ENCODE measurements at places on chromosomes 13 and 19. TPM values are rescaled to one million over a fixed set of nuclear protein-coding genes. Genes with fewer than 3 reads are reported as not detected.

- no peak for DNase-seq
These were observed 144.2 kb upstream of the ZNF91 start for GRCh38 chr19:23539499-23539898.

DNA sequence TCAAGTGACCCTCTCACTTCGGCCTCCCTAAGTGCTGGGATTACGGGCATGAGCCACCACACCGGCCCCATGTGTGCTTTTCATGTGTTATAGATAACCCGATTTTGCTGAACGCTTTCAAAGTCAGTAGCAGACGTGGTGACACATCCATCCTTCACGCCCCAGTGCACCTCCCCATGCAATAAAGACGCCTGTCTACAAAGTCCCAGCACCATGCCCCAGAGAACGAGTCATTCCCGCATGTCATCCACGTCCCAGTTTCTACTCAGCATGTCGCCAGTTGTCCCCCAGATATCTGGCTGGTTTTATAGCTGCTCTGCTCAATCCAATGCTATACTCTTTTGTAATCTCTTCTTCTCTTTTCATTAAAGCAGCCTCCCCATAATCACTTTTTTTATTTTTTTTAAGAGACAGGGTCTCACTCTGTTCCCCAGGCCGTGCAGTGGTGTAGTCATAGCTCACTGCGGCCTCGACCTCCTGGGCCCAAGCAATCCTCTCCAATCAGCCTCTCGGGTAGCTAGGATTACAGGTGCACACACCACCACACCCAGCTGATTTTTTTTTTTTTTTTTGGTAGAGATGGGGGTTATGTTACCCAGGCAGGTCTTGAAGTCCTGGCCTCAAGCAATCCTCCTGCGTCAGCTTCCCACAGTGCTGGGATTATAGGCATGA, 42.5 kb downstream of the DNM2 start:
- no peak for DNase-seq

- DNase-seq: no peak
These were observed 530 bp downstream of the MAU2 start for GRCh38 chr19:19321141-19321577.

DNA sequence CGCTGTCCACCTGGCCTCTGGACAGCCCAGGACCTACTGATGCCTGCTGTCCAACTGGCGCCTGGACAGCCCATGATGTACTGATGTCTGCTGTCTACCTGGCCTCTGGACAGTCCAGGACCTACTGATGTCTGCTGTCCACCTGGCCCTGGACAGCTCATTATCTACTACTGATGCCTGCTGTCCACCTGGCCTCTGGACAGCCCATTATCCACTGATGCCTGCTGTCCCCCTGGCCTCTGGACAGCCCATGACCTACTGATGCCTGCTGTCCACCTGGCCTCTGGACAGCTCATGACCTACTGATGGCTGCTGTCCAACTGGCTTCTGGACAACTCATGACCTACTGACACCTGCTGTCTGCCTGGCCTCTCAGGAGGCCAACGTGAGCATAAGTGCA, 208.1 kb downstream of the TEX29 start:
- no peak for DNase-seq

DNA sequence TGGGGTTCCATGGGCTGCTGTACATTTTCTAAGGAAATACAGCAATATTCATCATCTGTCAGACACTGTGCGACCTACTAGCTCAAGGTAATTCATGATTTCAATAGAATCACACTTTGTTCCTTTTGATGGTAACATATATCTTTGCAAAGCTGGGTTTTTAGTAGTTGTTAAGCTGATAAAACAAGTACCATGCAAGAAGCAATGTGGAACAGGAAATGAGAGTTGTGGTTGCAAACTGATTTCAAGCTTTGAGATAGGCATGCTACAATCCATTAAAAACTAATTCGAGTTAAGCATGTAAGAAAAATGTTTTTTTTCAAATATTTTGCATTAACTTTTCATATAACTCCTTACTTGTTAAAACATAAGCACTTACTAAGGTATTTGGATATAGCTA, 6.8 kb upstream of the MBNL2 start:
- DNase-seq: no peak

GRCh38 chr19:18590273-18591272, 2.0 kb downstream of the REX1BD start:
- DNase-seq: no peak

DNA sequence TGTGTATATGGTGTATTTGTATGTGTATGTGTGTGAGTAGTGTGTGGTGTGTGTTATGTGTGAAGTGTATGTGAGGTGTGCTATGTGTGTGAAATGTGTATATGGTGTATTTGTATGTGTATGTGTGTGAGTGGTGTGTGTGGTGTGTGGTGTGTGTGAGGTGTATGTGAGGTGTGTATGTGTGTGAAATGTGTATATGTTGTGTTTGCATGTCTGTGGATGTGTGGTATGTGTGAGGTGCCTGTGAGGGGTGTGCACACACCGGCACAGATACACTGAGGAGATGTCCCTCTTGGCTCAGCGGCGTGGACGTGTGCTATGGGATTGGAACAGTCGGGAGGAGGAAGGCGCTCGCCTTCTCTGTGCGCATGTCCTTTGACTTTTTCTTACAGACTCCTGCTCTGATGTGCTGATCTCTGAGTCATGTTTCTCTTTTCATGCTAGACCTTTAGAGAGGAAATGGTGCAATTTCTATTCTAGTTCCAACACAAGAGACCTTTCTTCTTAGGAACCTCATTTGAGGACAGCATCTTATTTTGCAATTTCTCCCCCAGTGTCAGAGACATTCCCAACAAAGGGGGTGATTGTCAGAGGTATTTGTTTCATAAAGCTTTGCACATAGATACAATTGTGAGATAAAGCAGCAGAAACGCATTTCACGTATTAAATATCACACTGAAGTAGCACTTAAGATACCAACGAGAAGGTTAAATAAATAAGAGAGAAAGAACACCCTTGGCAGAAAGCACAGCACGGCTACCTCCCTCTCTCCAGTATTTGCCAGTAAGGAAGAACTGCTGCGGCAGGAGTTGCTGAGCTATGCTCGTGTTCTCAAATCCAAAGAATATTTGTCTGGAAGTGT, 11.3 kb upstream of the TNFRSF19 start:
- no peak for DNase-seq

- DNase-seq: no peak
These were observed 31.7 kb upstream of the C1QTNF9B start for GRCh38 chr13:23928985-23929384.

PTH2 gene
- not detected for total RNA-seq

SULT2B1 gene
- not detected for total RNA-seq

RASGRP4 gene
- total RNA-seq: 20.0 TPM

SLC25A41 gene
- 0.32 TPM for total RNA-seq

ZNF383 gene
- 5.2 TPM for total RNA-seq

Measured in activated T-helper 2 cell treated with anti-CD3 and anti-CD28 coated beads, Interferon-gamma antibody, Interleukin-2, Interleukin-4, amounts not matched to agents 10 μg/mL and 5 μg/mL and 100 μg/mL, durations not matched to agents 14 hours and 24 hours and 36 hours (primary cell).